ENCODE measurements at places on chromosomes 7 and 10.
A peak's percentile ranks its signal among the peaks of the same experiment; 100 is the strongest.

- no peak for DNase-seq
Observed at GRCh38 chr7:17094963-17095574, 203.4 kb upstream of the AHR start.

DNA sequence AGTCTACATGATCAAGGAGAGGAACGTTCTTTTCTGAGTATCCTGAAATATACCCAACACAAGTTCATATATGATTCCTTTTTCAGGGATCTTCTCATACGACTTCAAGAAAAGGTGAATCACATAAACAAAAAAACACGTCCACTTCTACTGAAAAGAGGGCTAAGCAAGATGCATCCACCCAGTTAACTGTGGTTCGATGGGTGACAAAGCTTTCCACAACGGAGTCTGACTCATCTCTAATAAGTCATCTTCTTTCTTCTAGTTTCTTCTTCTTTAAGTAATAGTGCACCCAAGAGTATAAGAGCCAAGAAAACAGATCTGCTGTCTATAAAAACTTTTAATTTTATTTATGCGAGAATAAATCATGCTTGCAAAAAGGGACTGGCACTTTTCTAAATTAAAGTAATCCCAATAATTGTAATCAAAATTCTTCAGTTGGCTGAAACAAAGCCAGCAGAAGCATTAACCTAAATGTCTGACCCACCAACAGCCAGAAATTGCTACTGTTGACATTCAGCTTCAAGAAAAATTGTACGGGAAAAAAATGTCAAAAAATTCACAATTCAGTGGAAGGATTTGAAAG is 146.9 kb upstream of the ANK3 start:
- DNase-seq, result no peak

DNA sequence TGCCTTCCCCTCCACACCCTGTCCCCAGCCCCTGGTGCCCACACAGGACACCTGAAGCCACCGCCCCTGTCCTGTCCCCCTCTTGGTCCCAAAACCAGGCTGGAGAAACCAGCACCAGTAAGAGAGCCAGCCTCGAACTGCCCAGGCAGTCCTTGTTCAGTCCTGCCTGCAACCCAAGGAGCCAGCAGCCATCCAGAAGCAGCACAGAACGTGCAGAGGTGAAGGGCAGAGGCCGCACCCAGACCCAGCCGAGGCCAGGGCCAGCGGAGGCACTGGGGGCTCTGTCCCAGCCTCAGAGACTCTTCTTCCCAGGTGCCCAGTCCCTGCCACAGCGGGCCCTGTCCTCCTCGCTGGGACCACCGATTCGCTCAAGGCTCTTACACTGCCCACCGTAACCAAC is 23.3 kb upstream of the CNPY1 start:
- no peak for DNase-seq

DNA sequence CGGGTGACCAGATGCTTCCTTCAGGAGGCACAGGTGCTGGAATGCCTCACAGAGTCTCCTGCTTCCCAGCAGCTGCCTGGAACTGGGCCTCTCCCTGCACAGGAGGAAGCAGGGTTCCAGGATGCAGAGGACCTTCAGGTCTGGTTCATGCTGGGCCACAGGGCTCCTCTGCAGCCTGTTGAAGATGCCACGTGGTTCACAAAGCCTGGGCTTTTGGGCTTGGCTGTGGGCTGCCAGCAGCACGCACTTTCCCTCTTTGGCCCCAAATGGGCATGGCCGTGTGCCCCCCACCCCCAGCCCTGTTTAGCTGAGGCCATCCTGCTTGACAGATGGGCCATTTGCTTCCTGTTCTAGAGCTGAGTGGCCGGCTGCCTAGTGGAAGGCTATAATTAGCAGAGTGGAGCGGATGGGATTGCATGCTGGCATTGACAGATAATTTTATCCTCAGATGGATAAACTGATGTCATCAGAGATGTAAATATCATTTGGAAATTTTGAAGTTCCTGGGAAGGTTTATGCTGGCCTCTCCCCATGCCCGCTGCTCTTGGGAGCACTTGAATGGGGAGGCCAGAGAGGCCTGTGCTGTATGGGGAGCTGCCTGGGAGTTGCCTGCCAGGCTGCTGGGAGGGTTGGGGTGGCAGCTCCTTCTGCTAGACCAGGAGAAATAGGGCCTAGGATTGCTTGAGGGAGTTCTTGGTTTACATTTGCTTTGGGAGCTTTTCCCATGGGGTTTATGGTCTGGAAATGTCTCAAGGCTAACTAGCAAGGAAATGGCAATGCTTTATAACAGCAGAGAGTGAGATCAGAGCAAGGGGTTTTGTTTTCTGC is 28.2 kb downstream of the TSPAN15 start:
- DNase-seq, result no peak

- DNase-seq, result no peak
Observed at GRCh38 chr10:43216931-43217562, 49.8 kb downstream of the RASGEF1A start.

GRCh38 chr10:95388539-95388938 is 97.7 kb upstream of the PDLIM1 start:
- no peak for DNase-seq

DNA sequence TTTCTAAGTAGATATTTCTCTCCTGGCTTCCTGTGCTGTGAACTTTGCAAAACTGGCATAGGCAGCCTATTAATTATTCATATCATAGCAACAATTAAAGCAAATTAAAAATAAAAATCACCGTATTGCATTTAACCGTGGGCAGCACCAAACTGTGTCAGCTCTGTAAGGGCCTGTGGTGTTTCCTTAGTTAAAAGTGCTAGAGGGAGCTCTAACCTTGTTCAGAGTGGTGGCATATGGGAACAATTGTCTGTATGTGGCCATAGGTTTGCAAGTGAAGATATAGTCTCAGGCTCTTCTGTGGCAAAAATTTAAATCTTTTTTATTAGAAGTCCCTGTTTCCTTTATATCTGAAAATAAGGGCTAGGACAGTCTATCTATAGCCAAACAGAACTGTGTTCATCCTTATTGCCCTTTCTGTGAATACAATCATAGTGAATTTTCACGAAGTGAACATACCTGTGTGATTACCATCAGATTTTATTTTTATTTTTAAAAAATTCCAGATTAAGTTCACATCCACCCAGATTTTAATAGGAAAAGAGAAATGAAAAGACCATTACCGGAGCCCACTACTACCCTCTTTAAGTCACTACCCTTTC is 92.6 kb downstream of the POLL start:
- DNase-seq, result no peak

GRCh38 chr10:4279655-4280054 is 494.6 kb upstream of the KLF6 start:
- DNase-seq, result no peak

DNA sequence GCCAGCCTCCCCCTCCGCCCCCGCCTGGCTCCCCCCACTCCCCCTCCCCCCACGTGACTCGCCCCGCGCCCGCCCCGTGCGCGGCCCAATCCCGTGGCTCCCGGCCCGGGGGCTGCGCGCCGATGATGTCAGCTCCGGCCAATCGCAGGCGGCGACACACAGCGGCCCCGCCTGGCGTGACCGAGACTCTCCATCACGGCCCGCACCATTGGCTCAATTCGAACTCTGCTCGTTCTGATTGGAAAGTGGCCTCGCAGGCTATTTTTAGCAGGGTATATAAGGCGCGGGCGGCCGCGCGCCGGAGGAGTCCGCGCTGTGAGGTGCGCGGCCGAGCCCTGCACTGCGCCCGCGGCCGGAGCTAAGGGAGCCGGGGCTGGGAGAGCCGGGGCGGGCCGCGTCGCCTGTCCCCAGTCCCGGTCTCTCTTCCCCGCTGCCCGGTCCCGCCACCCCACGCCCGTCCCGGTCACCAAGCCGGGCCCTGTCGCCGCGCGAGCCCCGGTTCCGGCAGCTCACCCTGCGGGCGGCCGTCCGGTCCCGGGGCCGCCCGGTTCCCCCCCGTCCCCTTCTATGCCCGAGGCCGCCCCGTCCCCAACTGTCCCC is 342 bp upstream of the KLF6 start:
- DNase-seq, result peak; percentile 87

GRCh38 chr7:150372271-150373048 is 3.8 kb downstream of the REPIN1 start:
- DNase-seq, result no peak

GRCh38 chr7:51456431-51457060 is 139.9 kb upstream of the COBL start:
- no peak for DNase-seq

GRCh38 chr10:126701526-126701925 is 31.0 kb upstream of the C10orf90 start:
- DNase-seq, result no peak

GRCh38 chr7:40571796-40572195 is 437.0 kb downstream of the SUGCT start:
- no peak for DNase-seq

- no peak for DNase-seq
Observed at GRCh38 chr7:55441774-55442522, 76.8 kb downstream of the LANCL2 start.

DNA sequence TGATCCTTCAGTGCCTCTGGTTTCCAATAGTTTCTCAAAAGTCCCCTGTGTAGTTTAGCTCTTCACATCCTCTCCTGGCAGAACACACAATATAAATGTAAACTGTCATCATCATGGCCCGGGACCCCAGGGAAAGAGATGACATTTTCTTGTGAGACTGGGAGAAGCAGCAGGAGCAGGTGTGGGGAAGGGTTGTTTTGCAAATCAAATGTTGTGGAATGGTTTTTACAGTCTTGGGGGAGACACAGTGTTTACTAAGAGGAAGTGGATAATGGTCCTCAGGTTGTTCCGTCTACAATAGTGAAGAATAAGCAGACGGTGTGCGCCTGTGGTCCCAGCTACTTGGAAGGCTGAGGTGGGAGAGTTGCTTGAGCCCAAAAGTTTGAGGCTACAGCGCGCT is 159.1 kb downstream of the SEC23IP start:
- no peak for DNase-seq

GRCh38 chr10:121661451-121661851 is 63.2 kb upstream of the FGFR2 start:
- DNase-seq, result no peak

DNA sequence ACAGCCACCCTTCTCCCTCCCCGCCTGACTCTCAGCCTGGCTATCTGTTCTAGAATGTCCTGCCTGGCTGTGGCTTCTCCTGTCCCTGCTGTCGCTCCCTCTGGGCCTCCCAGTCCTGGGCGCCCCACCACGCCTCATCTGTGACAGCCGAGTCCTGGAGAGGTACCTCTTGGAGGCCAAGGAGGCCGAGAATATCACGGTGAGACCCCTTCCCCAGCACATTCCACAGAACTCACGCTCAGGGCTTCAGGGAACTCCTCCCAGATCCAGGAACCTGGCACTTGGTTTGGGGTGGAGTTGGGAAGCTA is 1.2 kb downstream of the EPO start:
- no peak for DNase-seq

DNA sequence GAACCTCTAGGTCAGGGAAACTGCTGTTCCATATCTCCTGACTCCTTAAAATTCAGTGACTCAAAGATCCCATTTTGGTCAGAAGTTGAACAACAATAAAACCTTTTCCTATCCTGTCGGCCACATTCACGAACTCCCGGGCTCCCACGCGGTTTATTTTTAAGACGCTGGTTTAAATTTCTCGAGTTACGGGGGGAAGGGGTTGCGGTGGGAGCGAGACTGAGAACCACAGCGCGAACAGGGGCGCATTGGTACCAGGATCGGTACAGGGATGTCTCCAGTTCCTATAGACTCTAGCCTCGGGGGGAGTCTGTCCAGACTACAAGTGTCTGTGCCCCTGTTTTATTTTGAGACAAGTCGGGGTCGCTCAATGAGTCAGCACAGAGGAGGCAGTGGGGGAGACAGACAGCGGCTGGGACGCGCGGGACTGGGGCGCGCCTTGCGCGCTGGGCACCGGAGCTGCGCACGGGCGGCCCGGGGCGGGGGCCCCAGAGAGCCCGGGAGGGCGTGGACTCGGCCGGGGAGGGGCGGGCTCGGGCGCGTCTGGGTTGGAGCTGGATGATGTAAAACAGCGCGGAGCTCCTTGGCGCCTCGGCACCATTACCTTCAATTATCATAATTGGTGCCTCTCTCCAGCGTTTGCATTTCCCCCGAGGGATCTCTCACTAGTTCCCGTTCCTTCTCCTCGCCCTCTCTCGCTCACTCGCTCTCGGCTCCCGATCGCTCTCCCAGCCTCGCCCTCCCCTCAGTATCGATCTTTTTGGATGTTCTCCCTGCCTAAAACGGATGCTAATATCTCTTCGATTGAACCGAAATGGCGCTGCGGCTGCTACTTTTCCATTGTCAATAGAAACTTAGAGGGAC is 8.7 kb upstream of the BAMBI start:
- DNase-seq, result no peak

GRCh38 chr10:124074501-124075109 is 18.8 kb downstream of the CHST15 start:
- DNase-seq, result no peak

DNA sequence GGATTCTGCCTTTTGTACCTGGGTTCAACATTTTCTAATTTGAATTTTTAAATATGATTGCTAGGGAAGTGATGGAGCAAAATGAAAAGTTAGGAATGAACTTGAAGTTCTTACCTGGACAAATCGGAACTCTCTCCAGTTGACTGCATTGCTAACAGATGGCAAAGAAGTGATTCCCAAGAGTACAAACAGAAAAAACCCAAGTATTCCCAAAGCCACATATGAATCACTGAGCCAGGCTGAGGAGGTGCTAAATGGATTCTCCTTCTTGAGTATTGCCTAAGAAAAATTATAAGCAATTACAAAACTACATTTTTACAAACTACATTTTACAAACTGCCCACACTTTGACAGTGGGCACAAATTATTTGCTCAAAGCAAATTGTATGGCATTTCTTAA is 25.9 kb downstream of the STEAP4 start:
- DNase-seq, result no peak

DNA sequence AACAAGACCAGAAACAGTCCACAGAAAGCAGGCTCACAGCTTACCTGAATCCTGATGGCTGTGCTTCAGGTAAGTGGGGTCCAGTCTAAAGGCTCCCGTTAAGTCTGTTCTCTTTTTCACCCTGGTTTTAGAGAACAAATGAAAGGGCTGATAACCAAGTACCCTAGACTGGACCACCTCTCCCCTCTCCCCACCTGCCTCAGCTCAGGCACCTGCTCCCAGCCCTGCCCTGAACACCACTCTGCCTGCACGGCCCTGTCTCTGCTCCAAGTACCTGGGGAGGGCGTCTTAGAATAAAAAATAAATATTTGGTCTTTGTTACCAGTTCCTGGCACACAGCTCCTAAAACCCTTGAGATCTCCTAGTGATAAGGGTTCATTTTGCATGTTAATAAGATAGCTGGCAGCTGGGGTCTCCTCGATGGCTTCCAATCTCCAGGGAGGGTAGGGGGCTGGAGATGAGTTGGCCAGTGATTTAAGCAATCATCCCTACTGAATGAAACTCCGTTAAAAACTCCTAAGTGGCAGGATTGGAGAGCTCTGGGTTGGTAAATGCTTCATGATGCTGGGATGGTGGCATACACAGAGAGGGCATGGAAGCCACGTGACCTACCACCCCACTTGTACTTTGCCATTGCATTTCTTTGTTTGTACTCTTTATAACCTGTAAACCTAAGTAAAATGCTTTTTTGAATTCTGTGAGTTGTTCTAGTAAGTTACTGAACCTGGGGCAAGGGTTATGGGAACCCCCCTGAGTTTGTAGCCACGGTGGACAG is 29.8 kb upstream of the FIGNL1 start:
- no peak for DNase-seq

GRCh38 chr7:50665403-50666123 is 100.4 kb upstream of the DDC start:
- no peak for DNase-seq

- no peak for DNase-seq
Observed at GRCh38 chr7:126436213-126436868, 816.4 kb downstream of the GRM8 start.
